ENCODE measurements at places on chromosomes 2 and 18.
A peak's percentile ranks its signal among the peaks of the same experiment; 100 is the strongest.

GRCh38 chr2:112887964-112888749, 22.8 kb upstream of the IL37 start:
- DNase-seq = no peak

- peak; percentile 33 for DNase-seq
Measured at GRCh38 chr2:209771474-209772289, at the start of gene UNC80. UNC80 (plus strand) TSS chr2:209771832; CDS start chr2:209772073, 241 bp downstream.

DNA sequence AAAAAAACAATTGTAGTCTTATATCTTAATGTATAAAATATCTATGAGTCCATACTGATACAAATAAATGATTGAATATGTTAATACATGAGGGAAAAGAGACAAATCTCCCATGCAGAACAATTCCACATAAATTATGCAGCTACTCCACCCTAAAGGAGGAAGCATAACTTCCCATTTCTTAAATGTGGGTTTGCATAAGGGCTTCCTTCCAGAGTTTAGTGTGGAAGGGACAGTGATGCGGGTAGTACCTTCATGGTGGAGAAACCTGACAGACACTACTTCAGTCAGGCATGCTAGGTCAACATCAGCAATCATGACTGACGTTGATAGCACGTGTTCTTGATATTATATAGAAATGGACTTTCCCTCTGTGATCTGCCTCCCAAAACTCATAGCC, 146.9 kb upstream of the STON1 start:
- no peak for DNase-seq

- DNase-seq = no peak
Measured at GRCh38 chr2:239695106-239695727, 294.4 kb upstream of the HDAC4 start.

DNA sequence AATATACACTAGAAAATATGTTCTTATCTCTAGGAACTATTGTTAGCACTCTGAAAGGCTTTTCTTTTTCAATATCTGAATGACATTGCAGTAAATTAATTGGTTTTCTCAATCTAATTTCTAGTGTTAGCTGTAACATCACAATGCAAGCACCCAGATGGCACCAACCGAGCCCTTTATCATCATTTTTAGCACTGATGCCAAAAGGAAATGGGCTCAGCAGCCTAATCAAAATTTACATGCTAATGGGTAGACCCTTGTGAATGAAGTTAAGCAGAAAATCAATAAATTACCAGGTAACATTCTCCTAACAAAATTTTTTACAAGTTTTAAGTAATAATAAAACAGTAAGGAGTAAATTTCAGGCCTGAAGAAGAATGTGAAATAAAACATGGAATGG, 53.5 kb upstream of the PGAP1 start:
- no peak for DNase-seq

GRCh38 chr2:114609203-114609602, 166.8 kb downstream of the DPP10 start:
- DNase-seq = no peak

GRCh38 chr2:39664232-39664887, 1.4 kb upstream of the TMEM178A start:
- DNase-seq = no peak

DNA sequence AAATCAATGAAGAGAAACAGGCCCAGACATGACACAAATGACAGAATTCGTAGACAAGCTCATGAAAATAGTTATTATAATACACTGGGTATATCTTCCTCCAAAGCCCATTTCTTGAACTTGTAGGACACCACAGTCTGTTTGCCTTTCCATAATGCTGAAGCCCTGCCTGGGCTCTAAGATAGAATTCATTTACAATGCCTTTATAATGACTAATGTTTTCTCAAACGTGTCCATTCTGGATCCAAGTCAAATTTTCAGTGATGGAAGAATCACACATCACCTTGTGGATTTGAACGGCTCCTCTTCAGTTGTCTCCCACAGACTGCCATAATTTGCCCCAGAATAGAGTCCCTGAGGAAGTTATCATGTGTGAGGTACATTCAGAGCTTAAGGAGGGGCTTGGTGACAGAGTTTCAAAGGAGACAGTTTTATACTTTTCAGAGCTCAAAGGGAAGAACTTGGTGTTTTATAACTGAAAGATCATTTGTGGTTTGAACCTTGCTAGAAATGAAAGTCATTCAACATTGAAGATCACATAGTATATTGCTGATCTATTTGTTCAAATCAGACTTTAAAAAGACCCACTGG, 38.2 kb downstream of the CASP8 start:
- DNase-seq = no peak

- no peak for DNase-seq
Measured at GRCh38 chr2:8693157-8693821, 11.4 kb downstream of the ID2 start.

DNA sequence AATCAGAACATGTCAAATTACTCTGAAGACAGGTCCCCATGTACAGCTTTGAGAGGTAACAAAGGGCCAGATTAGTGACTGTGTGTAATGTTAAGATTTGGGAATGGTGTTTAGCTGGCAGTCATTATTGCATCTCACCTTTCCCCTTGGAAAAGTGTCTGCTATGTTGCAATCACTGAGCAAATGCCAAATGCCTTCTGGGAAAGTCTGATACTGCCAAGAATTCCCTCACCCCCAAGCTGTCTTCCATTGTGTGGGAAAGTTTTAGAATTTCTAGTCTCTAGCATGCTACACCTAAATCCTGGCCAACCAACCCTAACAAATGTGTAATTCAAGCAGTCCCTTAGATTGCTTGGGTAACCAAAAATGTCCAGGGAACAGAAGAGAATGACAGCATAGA, 13.6 kb upstream of the PELI1 start:
- DNase-seq = no peak

GRCh38 chr2:215576572-215576971, 140.7 kb upstream of the FN1 start:
- no peak for DNase-seq

GRCh38 chr2:42653908-42654445, 85.5 kb downstream of the MTA3 start:
- DNase-seq = no peak

DNA sequence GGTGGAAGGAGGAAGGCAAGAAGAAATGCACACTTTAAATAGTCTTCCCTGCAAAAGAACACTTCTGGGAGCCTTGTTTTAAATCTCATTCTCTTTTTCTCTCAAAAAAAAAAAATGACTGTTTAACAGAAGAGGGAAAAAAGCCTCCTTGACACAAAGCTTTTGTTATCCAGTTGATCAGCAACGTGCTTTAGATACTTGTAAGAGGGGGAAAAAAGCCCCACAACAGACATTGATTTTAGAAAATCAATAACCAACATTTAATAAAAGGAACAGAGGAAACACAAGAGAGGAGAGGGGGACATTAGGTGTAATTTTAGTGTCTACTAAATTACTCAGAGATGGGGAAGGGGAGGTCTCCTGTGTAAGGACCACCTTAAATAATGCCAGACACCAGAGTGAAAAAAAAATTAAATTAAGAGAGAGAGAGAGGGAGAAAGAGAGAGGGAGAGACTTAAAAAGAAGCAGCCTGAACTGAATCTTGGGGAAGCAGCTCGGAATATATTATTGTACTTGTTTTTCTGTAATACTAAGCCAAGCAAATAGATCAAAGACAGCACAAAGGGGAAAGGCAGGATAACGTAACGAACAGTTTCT, 4.7 kb downstream of the ZEB2 start:
- no peak for DNase-seq
